Breast epithelium (tissue), 4 donors: ENCODE measurements at places on chromosomes 3 and 15.

- no peaks in the 10 kb centered on the region for H3K4me1 ChIP-seq
- no peak overlapping the region for H3K4me3 ChIP-seq
- no peak overlapping the region for H3K27ac ChIP-seq
- no peaks in the 10 kb centered on the region for H3K27me3 ChIP-seq
- no peak for DNase-seq
These were observed 103.0 kb upstream of the TBL1XR1 start for GRCh38 chr3:177300039-177300833.

GRCh38 chr3:23183731-23184130, 19.4 kb upstream of the UBE2E2 start:
- no peaks in the 10 kb centered on the region for H3K36me3 ChIP-seq
- H3K4me1 ChIP-seq = no peaks in the 10 kb centered on the region
- H3K4me3 ChIP-seq = no peak overlapping the region
- H3K27ac ChIP-seq = no peak overlapping the region
- no peaks in the 10 kb centered on the region for H3K27me3 ChIP-seq

- no peaks in the 10 kb centered on the region for H3K4me1 ChIP-seq
- H3K36me3 ChIP-seq = no peaks in the 10 kb centered on the region
- no peak overlapping the region for H3K27ac ChIP-seq
- DNase-seq = no peak
- no peak overlapping the region for H3K4me3 ChIP-seq
These were observed 47.3 kb downstream of the PLSCR2 start for GRCh38 chr3:146421819-146422759.

GRCh38 chr3:138442433-138442832, 8.0 kb downstream of the ESYT3 start:
- DNase-seq = no peak
- H3K4me1 ChIP-seq = no peaks in the 10 kb centered on the region
- no peaks in the 10 kb centered on the region for H3K36me3 ChIP-seq
- H3K27ac ChIP-seq = no peak overlapping the region

GRCh38 chr3:23720885-23721284, 84.9 kb upstream of the UBE2E1 start:
- H3K27ac ChIP-seq = no peak overlapping the region
- H3K4me3 ChIP-seq = no peak overlapping the region
- DNase-seq = no peak
- H3K4me1 ChIP-seq = no peaks in the 10 kb centered on the region
- no peaks in the 10 kb centered on the region for H3K27me3 ChIP-seq

- H3K4me1 ChIP-seq = peaks cover 13% of the 10 kb centered on the region
- no peaks in the 10 kb centered on the region for H3K36me3 ChIP-seq
- peak overlapping the region; percentile 80 for H3K27ac ChIP-seq
- peak overlapping the region; percentile 59 for H3K4me3 ChIP-seq
- H3K27me3 ChIP-seq = peaks cover 42% of the 10 kb centered on the region
These were observed 1.6 kb downstream of the OXTR start for GRCh38 chr3:8767667-8768363.

GRCh38 chr3:161393310-161393709, 22.0 kb upstream of the SPTSSB start:
- no peak overlapping the region for H3K4me3 ChIP-seq
- H3K4me1 ChIP-seq = no peaks in the 10 kb centered on the region
- no peak overlapping the region for H3K27ac ChIP-seq
- no peaks in the 10 kb centered on the region for H3K27me3 ChIP-seq

DNA sequence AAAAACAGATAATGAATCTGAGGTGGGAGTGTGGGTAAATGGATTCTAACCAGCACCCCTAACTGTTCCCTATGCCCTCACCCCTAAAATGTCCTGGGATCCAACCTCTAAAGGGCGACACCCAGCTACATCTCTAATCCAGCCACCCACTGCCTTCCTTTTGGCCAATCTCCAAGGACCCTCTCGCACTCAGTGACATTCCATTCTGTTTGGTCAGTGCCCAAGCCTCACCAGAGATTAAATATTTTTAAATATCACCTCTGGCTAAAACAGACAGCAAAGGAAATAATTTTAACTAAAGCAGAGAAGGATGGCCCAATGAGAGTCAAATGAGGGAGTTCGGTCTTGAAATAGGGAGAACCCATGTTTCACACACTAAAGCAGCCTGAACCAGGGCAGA, 19.9 kb upstream of the SCN10A start:
- H3K4me1 ChIP-seq = no peaks in the 10 kb centered on the region
- no peak for DNase-seq
- no peak overlapping the region for H3K4me3 ChIP-seq
- H3K27ac ChIP-seq = no peak overlapping the region
- H3K36me3 ChIP-seq = no peaks in the 10 kb centered on the region

- H3K27me3 ChIP-seq = no peaks in the 10 kb centered on the region
- DNase-seq = no peak
- H3K4me3 ChIP-seq = no peak overlapping the region
- no peak overlapping the region for H3K27ac ChIP-seq
- no peaks in the 10 kb centered on the region for H3K4me1 ChIP-seq
These were observed 149.1 kb upstream of the CD96 start for GRCh38 chr3:111392894-111393398.

DNA sequence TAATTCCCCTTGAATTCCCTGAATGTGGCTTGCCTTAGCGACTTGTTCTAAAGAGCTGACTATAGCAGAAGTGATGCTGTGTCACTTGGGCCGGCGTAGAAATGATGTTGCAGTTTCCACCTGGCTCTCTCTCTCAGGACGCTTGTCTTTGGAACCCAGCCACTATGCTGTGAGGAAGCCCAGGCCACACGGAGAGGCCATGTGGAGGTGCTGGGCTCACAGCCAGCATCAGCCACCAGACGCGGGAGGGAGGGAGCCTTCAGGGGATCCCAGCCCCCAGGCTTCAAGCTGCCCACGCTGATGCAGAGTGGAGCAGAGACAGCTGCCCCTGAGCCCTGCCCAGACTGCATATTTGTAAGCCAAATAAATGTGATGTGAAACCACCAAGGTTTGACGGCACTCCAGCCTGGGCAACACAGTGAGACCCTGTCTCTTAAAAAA, 18.6 kb downstream of the RNU5B-1 start:
- no peak overlapping the region for H3K27ac ChIP-seq
- H3K27me3 ChIP-seq = no peaks in the 10 kb centered on the region
- no peaks in the 10 kb centered on the region for H3K4me1 ChIP-seq
- H3K4me3 ChIP-seq = no peak overlapping the region
- H3K36me3 ChIP-seq = no peaks in the 10 kb centered on the region

GRCh38 chr3:134352031-134352671, 22.1 kb downstream of the AMOTL2 start:
- no peak overlapping the region for H3K4me3 ChIP-seq
- peak overlapping the region; percentile 79 for H3K27ac ChIP-seq
- no peaks in the 10 kb centered on the region for H3K36me3 ChIP-seq
- no peaks in the 10 kb centered on the region for H3K27me3 ChIP-seq
- DNase-seq = no peak

GRCh38 chr3:36560685-36561084, 180.4 kb downstream of the STAC start:
- no peak for DNase-seq
- no peaks in the 10 kb centered on the region for H3K27me3 ChIP-seq
- no peaks in the 10 kb centered on the region for H3K4me1 ChIP-seq
- H3K4me3 ChIP-seq = no peak overlapping the region
- no peak overlapping the region for H3K27ac ChIP-seq

DNA sequence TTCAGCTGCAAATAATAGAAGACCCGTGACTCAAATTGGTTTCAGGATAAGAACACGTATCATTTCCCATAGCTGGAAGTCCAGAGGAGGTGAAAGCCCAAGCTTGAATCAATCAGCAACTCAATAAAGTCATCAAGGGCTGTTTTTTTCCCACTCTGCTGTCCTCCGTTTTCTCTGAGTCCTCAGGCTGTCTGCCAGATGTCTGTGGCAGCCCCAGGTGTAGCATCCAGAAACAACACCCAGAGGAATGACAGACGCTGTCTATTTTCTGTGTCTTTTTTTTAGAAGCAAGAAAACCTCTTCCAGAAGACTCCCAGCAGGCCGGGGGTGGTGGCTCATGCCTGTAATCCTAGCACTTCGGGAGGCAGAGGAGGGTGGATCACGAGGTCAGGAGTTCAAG, 204.4 kb downstream of the FAM43A start:
- H3K27me3 ChIP-seq = no peaks in the 10 kb centered on the region
- no peak for DNase-seq
- H3K36me3 ChIP-seq = no peaks in the 10 kb centered on the region
- no peak overlapping the region for H3K4me3 ChIP-seq
- H3K27ac ChIP-seq = no peak overlapping the region
- H3K4me1 ChIP-seq = no peaks in the 10 kb centered on the region

DNA sequence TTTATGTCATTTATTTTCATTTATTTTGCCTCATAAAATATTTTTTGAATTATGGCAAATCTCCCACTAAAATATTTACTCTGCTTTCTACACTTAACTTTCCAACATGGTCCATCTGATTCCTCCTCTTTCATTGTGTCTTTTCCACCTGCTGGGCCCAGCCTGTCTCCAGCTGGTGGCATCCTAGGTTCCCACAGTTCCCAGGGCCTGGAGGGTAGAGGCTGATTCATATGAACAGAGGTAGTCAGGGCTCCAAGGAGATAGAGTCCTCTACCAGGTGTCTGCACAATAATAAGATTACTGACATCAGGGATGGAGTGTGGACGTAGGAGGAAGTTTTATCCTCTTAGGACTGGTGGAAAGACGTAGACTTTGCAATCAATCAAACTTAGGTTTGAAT, 14.3 kb downstream of the ZBTB38 start:
- no peaks in the 10 kb centered on the region for H3K4me1 ChIP-seq
- no peaks in the 10 kb centered on the region for H3K27me3 ChIP-seq
- DNase-seq = no peak
- H3K4me3 ChIP-seq = no peak overlapping the region

- no peaks in the 10 kb centered on the region for H3K27me3 ChIP-seq
- peak overlapping the region; percentile 70 for H3K4me3 ChIP-seq
- no peaks in the 10 kb centered on the region for H3K36me3 ChIP-seq
These were observed 71.1 kb downstream of the CCNL1 start for GRCh38 chr3:157088601-157089454.

- H3K27ac ChIP-seq = no peak overlapping the region
- H3K4me1 ChIP-seq = no peaks in the 10 kb centered on the region
- no peak for DNase-seq
- no peak overlapping the region for H3K4me3 ChIP-seq
These were observed 67.1 kb downstream of the KBTBD12 start for GRCh38 chr3:127982155-127982554.

- DNase-seq = no peak
- no peak overlapping the region for H3K4me3 ChIP-seq
- no peaks in the 10 kb centered on the region for H3K27me3 ChIP-seq
- H3K36me3 ChIP-seq = no peaks in the 10 kb centered on the region
These were observed 245.5 kb downstream of the EPHB1 start for GRCh38 chr3:135040321-135041240.

DNA sequence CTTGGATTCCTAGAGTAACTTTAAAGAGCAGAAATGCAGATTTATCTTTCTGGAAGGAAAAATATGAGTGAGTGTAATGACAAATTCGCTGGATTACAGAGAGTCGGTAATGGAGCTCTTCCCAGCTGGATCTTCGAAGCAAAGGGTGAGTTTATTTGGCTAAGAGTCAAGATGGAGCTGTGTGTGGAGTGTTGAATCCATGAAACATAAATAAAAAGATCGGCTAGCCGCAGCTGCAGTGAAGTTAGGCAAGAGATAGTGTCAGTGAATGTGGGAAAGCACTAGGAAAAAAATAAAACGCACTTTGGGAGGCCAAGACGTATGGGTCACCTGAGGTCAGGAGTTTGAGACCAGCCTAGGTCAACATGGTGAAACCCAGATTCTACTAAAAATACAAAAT, 10.3 kb downstream of the NAALADL2 start:
- H3K4me3 ChIP-seq = no peak overlapping the region
- no peaks in the 10 kb centered on the region for H3K36me3 ChIP-seq
- H3K27me3 ChIP-seq = no peaks in the 10 kb centered on the region

GRCh38 chr3:150771600-150771999, 8.6 kb upstream of the SIAH2 start:
- H3K4me1 ChIP-seq = no peaks in the 10 kb centered on the region
- H3K27ac ChIP-seq = no peak overlapping the region
- no peaks in the 10 kb centered on the region for H3K27me3 ChIP-seq
- DNase-seq = no peak
- H3K36me3 ChIP-seq = no peaks in the 10 kb centered on the region
- no peak overlapping the region for H3K4me3 ChIP-seq

GRCh38 chr3:156472150-156472549, 82.8 kb downstream of the SSR3 start:
- no peak for DNase-seq
- H3K4me3 ChIP-seq = no peak overlapping the region
- no peaks in the 10 kb centered on the region for H3K27me3 ChIP-seq
- H3K4me1 ChIP-seq = no peaks in the 10 kb centered on the region

DNA sequence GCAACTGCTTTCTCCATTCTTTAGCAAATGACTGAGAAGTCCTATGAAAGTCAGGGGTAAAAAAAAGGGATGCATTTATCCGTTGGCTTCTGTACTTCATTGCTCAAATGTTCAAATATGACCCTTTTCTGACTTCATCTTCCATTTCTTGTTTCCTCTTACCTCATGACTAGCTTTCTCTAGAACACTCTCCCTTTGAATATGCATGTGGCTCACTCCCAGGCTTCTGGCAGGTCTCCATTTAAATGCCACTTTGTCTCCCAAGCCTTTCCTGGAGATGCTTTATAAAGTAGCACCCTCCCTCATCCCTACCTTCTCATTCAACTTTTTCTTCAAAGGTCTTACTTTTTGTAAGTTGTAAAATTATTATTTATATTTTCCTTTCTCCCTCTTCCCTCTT, 781.8 kb downstream of the NAALADL2 start:
- no peaks in the 10 kb centered on the region for H3K27me3 ChIP-seq
- H3K4me3 ChIP-seq = no peak overlapping the region
- no peaks in the 10 kb centered on the region for H3K4me1 ChIP-seq
- DNase-seq = no peak

DNA sequence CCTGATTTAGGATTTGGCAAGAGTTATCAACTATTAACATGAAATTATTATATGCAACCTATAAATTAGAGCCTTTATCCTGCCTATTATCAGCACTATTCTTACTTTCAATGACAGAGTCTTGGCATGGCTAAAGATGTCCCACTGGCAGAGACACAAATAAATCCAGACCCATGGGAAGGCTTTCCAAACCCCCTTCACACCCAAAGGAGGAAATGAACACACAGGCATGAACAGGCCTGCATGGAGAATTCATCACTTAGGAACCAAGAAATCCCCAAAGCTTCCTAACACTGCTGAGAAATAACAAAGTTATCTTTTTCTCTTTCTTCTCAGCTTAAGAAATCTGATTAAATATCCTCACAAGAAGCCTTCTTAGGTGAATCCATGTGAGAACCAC, 213.9 kb downstream of the OCA2 start:
- H3K4me3 ChIP-seq = no peak overlapping the region
- H3K36me3 ChIP-seq = no peaks in the 10 kb centered on the region
- DNase-seq = no peak
- H3K27ac ChIP-seq = no peak overlapping the region
- no peaks in the 10 kb centered on the region for H3K4me1 ChIP-seq

DNA sequence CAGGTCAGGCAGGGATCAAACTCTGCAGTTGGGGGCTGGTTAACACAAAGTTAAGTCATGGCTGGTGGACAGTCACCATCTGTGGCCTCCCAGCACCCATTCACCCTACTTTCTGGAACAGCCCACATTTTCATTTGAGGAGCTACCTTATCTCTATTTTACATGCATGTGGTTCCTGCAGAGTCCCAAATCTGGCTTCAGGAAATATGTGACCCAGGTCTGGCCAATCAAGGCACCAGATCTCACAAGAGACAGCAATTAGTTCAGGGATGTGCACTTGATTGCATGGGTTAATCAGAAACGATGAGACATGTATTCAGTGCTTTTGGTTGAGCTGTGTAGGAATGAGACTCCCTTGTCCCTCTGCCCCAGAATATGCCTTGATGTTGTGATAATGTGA, 170.9 kb downstream of the NR2F2 start:
- no peak overlapping the region for H3K27ac ChIP-seq
- H3K4me3 ChIP-seq = no peak overlapping the region
- no peaks in the 10 kb centered on the region for H3K27me3 ChIP-seq
- H3K36me3 ChIP-seq = no peaks in the 10 kb centered on the region
- DNase-seq = no peak
